Activated CD8-positive, alpha-beta memory T cell treated with anti-CD3 and anti-CD28 coated beads for 36 hours (primary cell): ENCODE measurements at places on chromosomes 11 and 22. TPM values are rescaled to one million over a fixed set of nuclear protein-coding genes. Genes with fewer than 3 reads are reported as not detected.

Gene RASL10A
- not detected for total RNA-seq

Gene OR8G5
- not detected for total RNA-seq

Gene BATF2
- total RNA-seq = not detected

Gene SPDYC
- total RNA-seq = not detected

Gene IL17REL
- 0.13 TPM for total RNA-seq

Gene OR56A3
- not detected for total RNA-seq

Gene MUC2
- not detected for total RNA-seq

Gene OR52H1
- not detected for total RNA-seq

Gene MPZL3
- total RNA-seq = 84.1 TPM

Gene B3GAT1
- 0.15 TPM for total RNA-seq

Gene ARHGAP42
- total RNA-seq = 0.34 TPM

Gene MFNG
- total RNA-seq = 191 TPM

Gene THY1
- 0.36 TPM for total RNA-seq

Gene FKBP2
- total RNA-seq = 26.8 TPM

Gene APOBEC3A
- total RNA-seq = not detected

Gene SPI1
- not detected for total RNA-seq

Gene NLRP14
- total RNA-seq = not detected

Gene FGF3
- not detected for total RNA-seq

Gene RTN4RL2
- 0.23 TPM for total RNA-seq

Gene SCGB1C1
- total RNA-seq = not detected

Gene CCDC73
- total RNA-seq = 0.04 TPM

Gene OR5L1
- not detected for total RNA-seq

Gene PGA3
- total RNA-seq = not detected

Gene TMEM86A
- total RNA-seq = 1.1 TPM

Gene UQCC3
- total RNA-seq = 6.0 TPM

Gene ZFPL1
- total RNA-seq = 27.5 TPM

Gene OR51B5
- not detected for total RNA-seq

Gene ZBTB3
- 9.3 TPM for total RNA-seq

Gene FGF4
- total RNA-seq = not detected

Gene ALDH3B1
- not detected for total RNA-seq

Gene MIAT
- 16.9 TPM for total RNA-seq

Gene IGSF22
- 0.48 TPM for total RNA-seq

Gene MS4A12
- not detected for total RNA-seq

Gene TMEM179B
- 42.7 TPM for total RNA-seq

Gene ZC3H12C
- 2.6 TPM for total RNA-seq

Gene LAYN
- 3.1 TPM for total RNA-seq

Gene SEZ6L
- not detected for total RNA-seq

Gene ARL2
- 138 TPM for total RNA-seq

Gene GNB1L
- 17.3 TPM for total RNA-seq

Gene RHOG
- total RNA-seq = 188 TPM

Gene TBX1
- not detected for total RNA-seq

Gene NAALAD2
- total RNA-seq = not detected

Gene PLEKHB1
- 7.7 TPM for total RNA-seq

Gene SULT4A1
- total RNA-seq = not detected

Gene SNX32
- 3.0 TPM for total RNA-seq

Gene OR5AR1
- total RNA-seq = not detected
